ENCODE measurements at places on chromosomes 7 and 10. TPM values are rescaled to one million over a fixed set of nuclear protein-coding genes. Genes with fewer than 3 reads are reported as not detected.

GRCh38 chr10:70418229-70418628, 14.3 kb downstream of the EIF4EBP2 start:
- H3K27me3 ChIP-seq: no peaks in the 10 kb centered on the region
- H3K4me1 ChIP-seq: peaks cover 10% of the 10 kb centered on the region
- peak; percentile 68 for DNase-seq

DNA sequence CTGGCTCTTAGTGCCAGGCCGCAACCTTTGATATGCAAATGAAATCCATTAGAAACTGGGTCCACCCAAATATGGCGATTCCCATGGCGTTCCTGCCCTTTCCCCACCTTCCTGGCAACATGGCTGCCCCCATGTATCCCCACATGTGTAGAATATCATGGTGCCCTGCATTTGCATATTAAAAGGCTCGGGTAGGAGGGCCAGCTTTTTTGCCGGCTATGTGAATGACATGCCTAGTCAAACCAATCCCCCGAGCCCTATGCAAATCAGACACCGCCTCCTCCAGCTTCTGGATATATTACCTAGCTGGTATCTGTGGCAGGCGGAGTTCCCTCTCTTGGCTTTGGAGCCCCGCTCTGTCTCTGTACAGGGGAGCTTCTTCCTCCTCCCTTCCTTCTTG, 18.3 kb downstream of the MMS19 start:
- H3K4me3 ChIP-seq: no peak overlapping the region
- H3K36me3 ChIP-seq: peaks cover 51% of the 10 kb centered on the region
- H3K4me1 ChIP-seq: peaks cover 9% of the 10 kb centered on the region
- no peak for DNase-seq
- no peaks in the 10 kb centered on the region for H3K27me3 ChIP-seq

DNA sequence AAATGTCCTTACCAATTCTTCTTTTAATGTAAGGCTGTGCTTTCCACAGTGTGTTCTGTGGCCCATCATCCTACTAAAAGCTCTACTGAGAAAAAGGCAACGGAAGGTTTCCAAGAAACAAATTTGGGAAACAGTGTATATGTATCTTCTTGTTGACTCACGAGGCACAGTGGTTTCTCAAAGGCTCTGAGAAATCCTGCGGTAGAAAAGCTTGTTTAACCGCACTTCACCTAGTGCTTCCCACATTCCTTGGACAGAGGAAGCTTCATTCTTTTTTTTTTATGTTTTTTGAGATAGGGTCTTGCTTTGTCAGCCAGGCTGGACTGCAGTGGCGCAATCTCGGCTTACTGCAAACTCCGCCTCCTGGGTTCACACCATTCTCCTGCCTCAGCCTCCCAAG, 84.5 kb downstream of the TACC2 start:
- no peak overlapping the region for H3K27ac ChIP-seq
- DNase-seq: no peak
- H3K4me1 ChIP-seq: no peaks in the 10 kb centered on the region
- H3K4me3 ChIP-seq: no peak overlapping the region
- H3K36me3 ChIP-seq: no peaks in the 10 kb centered on the region

GRCh38 chr10:120803972-120804371, 47.2 kb upstream of the WDR11 start:
- DNase-seq: no peak
- no peak overlapping the region for H3K4me3 ChIP-seq
- H3K4me1 ChIP-seq: no peaks in the 10 kb centered on the region
- H3K36me3 ChIP-seq: no peaks in the 10 kb centered on the region
- H3K27me3 ChIP-seq: no peaks in the 10 kb centered on the region

DNA sequence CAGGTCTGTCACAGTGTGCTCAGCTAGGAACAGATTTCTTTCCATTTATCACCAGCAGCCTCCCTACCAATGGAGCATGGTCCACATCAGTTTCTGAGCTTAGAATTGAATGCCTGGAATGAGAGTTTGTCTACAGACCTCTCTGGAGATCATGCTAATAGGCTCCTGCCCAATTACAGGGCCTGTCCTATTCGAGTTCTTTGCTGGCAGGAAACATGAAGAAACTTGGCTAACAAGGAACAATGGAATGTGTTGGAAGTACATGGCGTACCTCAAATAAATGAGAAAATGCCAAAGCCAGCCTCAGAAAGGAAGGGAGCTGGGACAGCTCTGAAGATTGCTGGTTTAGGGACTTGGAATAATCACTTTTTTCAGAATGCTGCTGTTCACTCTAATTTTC, 186.0 kb upstream of the AKR1E2 start:
- H3K27me3 ChIP-seq: no peaks in the 10 kb centered on the region
- no peak overlapping the region for H3K4me3 ChIP-seq
- no peaks in the 10 kb centered on the region for H3K4me1 ChIP-seq
- H3K36me3 ChIP-seq: no peaks in the 10 kb centered on the region
- DNase-seq: peak; percentile 25

GRCh38 chr7:80070391-80070790, 64.2 kb upstream of the GNAI1 start:
- H3K27me3 ChIP-seq: no peaks in the 10 kb centered on the region
- no peak overlapping the region for H3K27ac ChIP-seq
- H3K4me3 ChIP-seq: no peak overlapping the region
- no peaks in the 10 kb centered on the region for H3K36me3 ChIP-seq
- no peak for DNase-seq
- no peaks in the 10 kb centered on the region for H3K4me1 ChIP-seq

DNA sequence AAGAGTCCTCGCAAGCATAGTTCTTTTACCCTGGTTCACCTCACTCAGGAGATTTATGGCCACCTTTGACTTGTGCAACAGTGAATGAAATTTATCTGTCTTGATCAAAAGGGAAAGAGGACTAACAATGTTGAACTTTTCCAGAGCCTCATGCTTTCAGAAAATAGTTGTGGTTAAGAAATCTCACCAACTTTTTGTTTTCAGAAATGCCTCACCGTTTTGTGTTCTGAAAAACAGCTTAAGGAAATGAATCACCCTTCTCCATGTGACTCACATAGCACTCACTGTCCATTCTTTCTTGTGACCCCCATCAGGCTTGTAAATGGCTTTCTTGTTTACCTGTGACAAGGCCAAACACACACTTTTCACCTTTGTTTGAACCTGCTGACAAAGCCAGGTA, 148.6 kb upstream of the FAM3C start:
- no peaks in the 10 kb centered on the region for H3K36me3 ChIP-seq
- H3K27ac ChIP-seq: peak overlapping the region; percentile 62
- H3K27me3 ChIP-seq: no peaks in the 10 kb centered on the region
- peak; percentile 97 for DNase-seq
- H3K4me3 ChIP-seq: peak overlapping the region; percentile 27
- H3K4me1 ChIP-seq: peaks cover 10% of the 10 kb centered on the region

- H3K4me1 ChIP-seq: peaks cover 23% of the 10 kb centered on the region
- H3K4me3 ChIP-seq: no peak overlapping the region
- DNase-seq: no peak
- peak overlapping the region; percentile 81 for H3K27ac ChIP-seq
- H3K27me3 ChIP-seq: no peaks in the 10 kb centered on the region
These were observed 6.7 kb downstream of the RNF216 start for GRCh38 chr7:5774790-5775189.

GRCh38 chr10:92787557-92788152, 60.7 kb upstream of the EXOC6 start:
- H3K4me1 ChIP-seq: no peaks in the 10 kb centered on the region
- no peak for DNase-seq
- no peaks in the 10 kb centered on the region for H3K36me3 ChIP-seq
- no peak overlapping the region for H3K27ac ChIP-seq
- H3K27me3 ChIP-seq: no peaks in the 10 kb centered on the region
- no peak overlapping the region for H3K4me3 ChIP-seq

DNA sequence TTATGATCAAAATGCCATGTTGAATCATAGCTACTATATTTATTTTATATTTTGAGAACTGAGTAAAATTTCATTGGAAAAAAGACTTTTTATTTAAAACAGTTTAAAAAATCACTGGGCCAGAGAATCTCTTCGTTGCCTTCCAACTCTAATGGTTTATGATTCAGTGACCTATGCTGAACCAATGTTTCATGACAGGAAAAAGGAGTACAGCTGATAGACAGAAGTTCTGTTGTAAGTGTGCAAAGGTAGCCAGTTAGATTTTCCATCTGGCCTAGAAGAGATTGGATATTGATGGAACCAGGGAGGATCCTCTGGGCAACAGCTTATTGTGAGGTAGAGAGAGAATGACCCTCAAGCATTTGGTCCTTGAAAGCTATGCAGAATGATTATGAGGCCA, 745.8 kb downstream of the SUGCT start:
- no peak overlapping the region for H3K27ac ChIP-seq
- no peak overlapping the region for H3K4me3 ChIP-seq
- no peaks in the 10 kb centered on the region for H3K36me3 ChIP-seq
- DNase-seq: peak; percentile 48

GRCh38 chr7:151705636-151706276, 171.2 kb downstream of the PRKAG2 start:
- H3K27me3 ChIP-seq: no peaks in the 10 kb centered on the region
- no peak overlapping the region for H3K27ac ChIP-seq
- peaks cover 19% of the 10 kb centered on the region for H3K4me1 ChIP-seq
- no peak overlapping the region for H3K4me3 ChIP-seq
- peak; percentile 47 for DNase-seq

DNA sequence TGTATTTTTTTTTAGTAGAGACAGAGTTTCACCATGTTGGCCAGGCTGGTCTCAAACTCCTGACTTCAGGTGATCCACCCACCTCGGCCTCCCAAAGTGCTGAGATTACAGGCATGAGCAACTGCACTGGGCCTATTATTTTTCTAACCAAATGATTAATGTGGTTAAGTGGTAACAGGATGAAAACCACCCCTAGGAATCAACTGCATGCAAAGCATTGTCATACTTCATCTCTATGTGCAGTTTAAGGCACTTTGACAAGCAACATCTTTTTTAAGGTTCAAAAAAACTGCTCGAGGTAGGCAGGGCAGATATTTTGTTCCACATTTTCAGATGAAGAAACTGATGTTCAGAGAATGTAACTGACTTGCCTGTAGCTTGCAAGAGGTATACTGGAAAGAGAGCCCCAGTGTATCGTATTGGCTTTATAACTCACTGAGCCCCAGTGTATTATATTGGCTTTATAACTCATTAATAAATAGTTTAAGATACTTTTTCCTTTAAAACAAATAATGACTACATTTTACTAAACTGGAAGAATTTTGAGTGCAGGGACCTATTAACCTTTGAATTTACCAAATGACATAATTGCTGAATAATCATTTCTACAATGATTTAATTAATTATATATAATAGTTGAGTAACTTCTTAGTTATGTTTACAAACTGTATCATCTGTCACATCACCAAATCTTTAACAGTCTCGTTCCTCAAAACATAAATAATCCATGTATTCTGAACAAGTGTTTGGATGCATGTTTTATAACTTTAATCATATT, 38.1 kb downstream of the RTKN2 start:
- peak overlapping the region; percentile 77 for H3K27ac ChIP-seq
- H3K27me3 ChIP-seq: no peaks in the 10 kb centered on the region
- peak; percentile 81 for DNase-seq

DNA sequence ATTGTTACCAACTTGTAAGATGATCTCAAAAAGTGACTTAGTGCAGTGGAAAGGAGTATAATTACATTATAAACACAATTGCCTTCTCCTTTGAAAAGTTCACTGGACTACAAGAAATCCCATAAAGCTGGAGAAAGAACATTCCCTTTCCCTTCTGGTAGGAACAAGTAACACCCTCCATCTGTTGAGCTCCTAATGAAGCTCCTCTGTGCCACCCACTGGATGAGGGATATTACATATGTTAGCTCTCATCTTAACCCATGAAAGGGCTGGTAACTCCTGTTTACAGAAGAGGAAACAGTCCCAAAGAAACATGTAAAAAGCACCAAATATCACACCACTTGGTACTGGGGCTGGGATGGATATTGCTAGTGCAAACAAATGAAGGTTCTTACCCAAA, 8.1 kb downstream of the PGAM1 start:
- no peaks in the 10 kb centered on the region for H3K4me1 ChIP-seq
- no peak overlapping the region for H3K4me3 ChIP-seq
- H3K27me3 ChIP-seq: no peaks in the 10 kb centered on the region
- H3K36me3 ChIP-seq: peaks cover 40% of the 10 kb centered on the region
- H3K27ac ChIP-seq: no peak overlapping the region

DNA sequence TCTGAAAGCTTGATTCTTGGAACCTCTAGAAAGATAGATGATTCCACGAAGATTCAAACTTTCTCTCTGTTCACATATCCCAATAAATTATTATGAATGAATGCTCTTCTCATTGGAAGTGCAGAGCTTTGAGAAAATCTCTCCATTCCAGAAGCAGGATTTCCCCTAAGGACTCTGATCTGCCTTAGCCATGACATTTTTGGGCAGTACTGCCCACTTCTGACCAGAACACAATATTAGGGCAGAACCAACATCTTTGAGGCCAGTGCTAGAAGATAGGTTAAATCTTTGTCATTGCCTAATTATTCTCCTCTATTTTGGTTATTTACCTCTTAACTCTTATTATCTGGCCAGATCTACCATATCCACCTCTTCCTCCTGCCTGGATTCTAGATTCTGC, 49.9 kb downstream of the ARMC3 start:
- H3K27me3 ChIP-seq: no peaks in the 10 kb centered on the region
- H3K27ac ChIP-seq: no peak overlapping the region
- no peak for DNase-seq
- no peaks in the 10 kb centered on the region for H3K4me1 ChIP-seq
- H3K4me3 ChIP-seq: no peak overlapping the region
- no peaks in the 10 kb centered on the region for H3K36me3 ChIP-seq

GRCh38 chr10:59752278-59752940, 846 bp downstream of the MRLN start:
- no peak for DNase-seq
- no peak overlapping the region for H3K4me3 ChIP-seq
- H3K27me3 ChIP-seq: no peaks in the 10 kb centered on the region

GRCh38 chr10:29643771-29644501, 9.2 kb upstream of the SVIL start:
- no peaks in the 10 kb centered on the region for H3K27me3 ChIP-seq
- peaks cover 47% of the 10 kb centered on the region for H3K4me1 ChIP-seq
- peak; percentile 40 for DNase-seq
- no peak overlapping the region for H3K27ac ChIP-seq
- H3K4me3 ChIP-seq: no peak overlapping the region
- peaks cover 2% of the 10 kb centered on the region for H3K36me3 ChIP-seq

GRCh38 chr7:108234971-108235450, 104.8 kb upstream of the LAMB4 start:
- H3K27me3 ChIP-seq: no peaks in the 10 kb centered on the region
- H3K4me1 ChIP-seq: peaks cover 7% of the 10 kb centered on the region
- H3K36me3 ChIP-seq: no peaks in the 10 kb centered on the region
- no peak overlapping the region for H3K27ac ChIP-seq
- DNase-seq: no peak

GRCh38 chr7:1220000-1220726, 12.5 kb upstream of the UNCX start:
- no peak overlapping the region for H3K4me3 ChIP-seq
- peaks cover 47% of the 10 kb centered on the region for H3K27me3 ChIP-seq
- H3K36me3 ChIP-seq: no peaks in the 10 kb centered on the region
- no peak overlapping the region for H3K27ac ChIP-seq
- H3K4me1 ChIP-seq: no peaks in the 10 kb centered on the region
- DNase-seq: no peak

The HIP1 gene
- total RNA-seq: 15.4 TPM

The H2BK1 gene
- total RNA-seq: not detected

The MYO3A gene
- not detected for total RNA-seq

Measured in astrocyte (in vitro differentiated cells and primary cell).